Hair follicular keratinocyte (primary cell): ENCODE measurements at places on chromosomes 5 and 9. TPM values are rescaled to one million over a fixed set of nuclear protein-coding genes. Genes with fewer than 3 reads are reported as not detected.

TAF1L gene
- total RNA-seq, result not detected in 2 replicates

PHF24 gene
- total RNA-seq, result 0.27 and 0.62 TPM in 2 replicates

TNC gene
- total RNA-seq, result 155 and 263 TPM in 2 replicates

PFN3 gene
- not detected in 2 replicates for total RNA-seq

ATP10B gene
- 0.11 TPM in 1 of 2 replicates, not detected in the other for total RNA-seq
